ENCODE measurements at places on chromosomes 6 and 20. TPM values are rescaled to one million over a fixed set of nuclear protein-coding genes. Genes with fewer than 3 reads are reported as not detected.
A peak's percentile ranks its signal among the peaks of the same experiment; 100 is the strongest.

DNA sequence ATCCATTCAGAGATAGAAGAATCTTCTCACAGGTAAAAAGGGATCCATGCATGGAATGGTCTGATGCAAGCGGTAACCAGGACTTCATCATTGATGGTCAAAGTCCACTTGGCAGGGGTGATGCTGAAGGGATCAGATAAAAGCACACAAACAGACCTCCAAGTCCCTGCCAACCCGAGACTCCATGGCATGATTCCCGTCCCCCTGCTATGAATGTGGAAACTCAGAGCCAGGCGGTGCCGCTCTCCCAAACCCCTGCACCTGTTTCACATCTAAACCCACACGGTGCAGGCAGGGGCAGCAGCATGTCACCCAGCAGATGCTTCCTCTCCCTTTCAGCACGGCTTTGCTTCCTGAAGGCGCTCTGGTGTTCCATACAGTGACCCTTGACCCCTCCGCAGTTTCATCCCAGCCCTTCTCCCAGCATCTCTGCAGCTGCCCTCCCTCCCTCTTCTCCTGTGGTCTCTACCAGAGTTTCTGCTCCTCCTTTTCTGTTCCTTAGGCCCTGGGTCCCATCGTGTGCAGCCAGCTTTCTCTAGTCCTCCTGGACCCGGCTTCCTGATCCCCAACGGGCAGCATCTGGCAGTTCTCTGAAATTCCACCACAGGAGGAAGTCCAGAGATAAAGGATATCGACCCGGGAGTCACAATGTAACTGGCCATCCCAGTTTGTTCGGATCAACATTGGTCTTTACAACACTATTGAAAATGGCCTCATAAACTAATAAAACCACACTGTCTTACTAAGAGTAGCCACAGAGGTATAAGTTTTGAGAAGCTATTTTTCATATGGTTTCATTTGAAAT, 235.0 kb downstream of the TTLL2 start:
- no peak for DNase-seq

The JPH2 gene
- total RNA-seq = 1.0 TPM

GRCh38 chr6:43096451-43097097, 20.5 kb downstream of the PTK7 start:
- DNase-seq = no peak

The TUBB2B gene
- total RNA-seq = not detected

The TFEB gene
- 40.1 TPM for total RNA-seq

- DNase-seq = no peak
Observed at GRCh38 chr20:3995067-3995748, 20.1 kb downstream of the RNF24 start.

The WFDC2 gene
- not detected for total RNA-seq

The MLIP gene
- total RNA-seq = not detected

The HFE gene
- 1.5 TPM for total RNA-seq

- DNase-seq = no peak
Observed at GRCh38 chr20:6157345-6157744, 34.5 kb upstream of the FERMT1 start.

DNA sequence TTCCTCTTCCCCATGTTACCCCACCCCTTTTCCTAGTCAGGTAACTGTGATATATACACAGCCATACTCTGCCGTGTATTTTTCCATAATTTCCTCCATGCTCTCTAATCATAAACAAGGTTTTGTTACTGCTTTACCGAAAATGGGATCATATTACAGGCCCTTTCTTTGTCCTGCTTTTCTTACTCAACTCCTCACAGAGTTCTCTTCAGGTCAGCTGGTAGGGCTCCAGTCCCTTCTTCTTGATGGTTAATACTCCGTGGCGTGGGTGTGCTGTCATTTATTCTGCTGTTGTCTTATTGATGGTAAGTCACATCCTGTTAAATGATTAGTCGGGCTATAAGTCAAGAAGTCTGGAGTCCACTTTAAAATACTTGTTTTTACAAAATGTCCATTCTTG, 24.9 kb upstream of the PI16 start:
- no peak for DNase-seq

DNA sequence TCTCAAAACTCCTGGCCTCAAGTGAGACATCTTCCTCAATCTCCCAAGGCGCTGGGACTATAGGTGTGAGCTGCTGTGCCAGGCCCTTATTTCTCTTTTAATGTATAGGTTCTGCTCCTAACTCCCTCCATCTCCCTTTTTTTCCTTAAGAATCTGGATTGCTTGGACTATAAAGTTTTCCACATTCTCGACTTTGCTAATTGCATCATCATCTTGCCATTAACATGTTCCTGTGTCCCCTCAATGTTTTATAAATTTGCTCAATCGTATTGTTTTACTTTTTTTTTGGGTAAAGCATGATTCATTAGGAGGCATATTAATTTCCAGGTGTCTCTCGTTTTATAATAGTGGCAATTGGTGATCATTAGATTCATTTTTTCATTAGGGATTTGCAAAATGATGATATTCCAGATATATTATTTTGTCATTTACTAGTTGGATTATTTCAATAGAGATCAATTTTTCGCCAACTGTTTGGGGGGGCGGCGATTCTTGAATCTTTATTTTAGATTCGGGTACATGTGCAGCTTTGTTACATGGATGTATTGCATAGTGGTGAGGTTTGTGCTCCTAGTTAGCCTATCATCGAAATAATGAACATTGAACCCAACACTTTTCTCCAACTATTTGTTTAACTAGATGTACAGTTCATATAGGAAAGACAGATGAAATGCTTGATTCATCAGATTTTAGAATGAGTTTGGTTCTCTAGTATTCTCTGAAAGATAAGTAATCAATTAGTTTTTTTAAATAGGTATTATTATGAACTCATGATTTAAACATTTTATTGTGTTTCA, 68.7 kb downstream of the CBFA2T2 start:
- DNase-seq = no peak

GRCh38 chr6:33450434-33450833, 3.9 kb upstream of the ZBTB9 start:
- no peak for DNase-seq

DNA sequence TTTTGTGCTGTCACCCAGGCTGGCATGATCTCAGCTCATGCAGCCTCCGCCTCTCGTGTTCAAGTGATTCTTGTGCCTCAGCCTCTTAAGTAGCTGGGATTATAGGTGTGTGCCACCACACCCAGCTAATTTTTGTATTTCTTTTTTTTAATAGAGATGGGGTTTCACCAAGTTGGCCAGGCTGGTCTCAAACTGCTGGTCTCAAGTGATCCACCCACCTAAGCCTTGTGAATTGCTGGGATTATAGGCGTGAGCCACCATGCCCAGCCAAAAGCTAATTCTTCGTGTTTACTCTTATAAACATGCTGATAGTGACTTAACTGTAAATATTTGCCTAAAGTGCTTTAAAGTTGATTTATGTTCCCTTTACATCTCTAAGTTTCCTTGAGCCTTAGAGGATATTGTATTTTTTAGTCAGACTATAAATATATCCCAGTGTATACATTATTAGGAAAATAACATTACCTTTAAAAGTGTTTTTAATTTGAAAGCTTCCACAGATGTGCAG, 91.7 kb downstream of the COL21A1 start:
- DNase-seq = no peak

GRCh38 chr20:7171911-7172310, 404.4 kb downstream of the BMP2 start:
- DNase-seq = no peak

- DNase-seq = no peak
Observed at GRCh38 chr6:155215906-155216305, 47.9 kb upstream of the CLDN20 start.

The MTCH1 gene
- total RNA-seq = 118 TPM

DNA sequence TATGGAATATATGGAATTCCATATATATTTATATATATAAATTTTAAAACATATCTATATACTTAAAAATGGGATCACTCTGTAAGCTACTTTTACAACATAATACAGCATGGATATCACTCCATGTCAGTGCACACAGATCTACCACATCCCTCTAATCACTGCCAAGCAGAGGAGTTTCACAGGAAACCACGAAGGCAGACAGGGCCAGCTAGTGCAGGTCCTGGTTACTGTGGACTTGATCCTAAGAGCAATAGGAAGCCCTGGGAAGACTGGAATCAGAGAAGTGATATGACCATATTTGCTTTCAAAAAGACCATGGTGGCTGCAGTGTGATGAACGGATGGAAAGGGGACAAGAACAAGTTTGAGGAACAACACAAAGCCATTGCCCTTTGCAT, 40.0 kb upstream of the NRN1 start:
- no peak for DNase-seq

GRCh38 chr6:151131324-151132007, 108.3 kb upstream of the AKAP12 start:
- no peak for DNase-seq

GRCh38 chr6:32187009-32187709, 2.8 kb downstream of the PBX2 start:
- DNase-seq = peak; percentile 28

The GDAP1L1 gene
- not detected for total RNA-seq

DNA sequence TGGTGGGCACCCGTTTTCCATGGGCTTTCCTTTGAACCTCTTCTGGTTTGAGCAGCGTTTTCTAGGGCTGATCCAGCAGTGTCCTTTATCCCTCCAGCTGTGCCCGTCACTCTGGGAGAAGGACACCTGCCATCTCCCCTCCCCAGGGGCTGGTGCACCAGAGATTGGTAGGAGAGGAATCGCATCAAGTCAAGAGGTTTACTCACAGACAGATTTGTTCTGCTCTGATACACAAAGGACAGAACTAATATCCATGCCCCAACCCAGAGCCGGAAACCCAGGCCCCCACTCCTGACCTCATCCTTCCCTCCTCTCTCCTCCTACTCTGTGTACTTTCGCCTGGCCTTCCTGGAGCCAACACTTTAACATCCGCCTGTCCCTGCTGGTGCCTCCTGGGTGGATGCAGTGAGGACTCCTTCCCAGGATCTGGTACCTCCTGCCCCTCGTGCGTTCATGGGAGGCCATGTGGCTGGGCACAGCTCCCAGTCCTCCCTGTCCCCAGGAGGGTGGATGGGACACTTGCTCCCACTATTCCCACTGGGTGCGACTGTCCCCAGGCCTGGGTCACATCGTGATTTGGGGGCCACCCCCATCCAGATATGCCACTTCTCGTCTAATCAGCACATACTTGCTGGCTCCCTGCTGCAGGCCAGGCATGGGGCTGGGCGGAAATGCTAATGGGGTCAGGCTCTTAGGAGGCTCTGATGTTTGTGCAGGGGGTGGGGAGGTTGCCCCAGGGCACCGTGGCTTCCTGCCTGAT, 286.3 kb downstream of the CDH4 start:
- DNase-seq = no peak

DNA sequence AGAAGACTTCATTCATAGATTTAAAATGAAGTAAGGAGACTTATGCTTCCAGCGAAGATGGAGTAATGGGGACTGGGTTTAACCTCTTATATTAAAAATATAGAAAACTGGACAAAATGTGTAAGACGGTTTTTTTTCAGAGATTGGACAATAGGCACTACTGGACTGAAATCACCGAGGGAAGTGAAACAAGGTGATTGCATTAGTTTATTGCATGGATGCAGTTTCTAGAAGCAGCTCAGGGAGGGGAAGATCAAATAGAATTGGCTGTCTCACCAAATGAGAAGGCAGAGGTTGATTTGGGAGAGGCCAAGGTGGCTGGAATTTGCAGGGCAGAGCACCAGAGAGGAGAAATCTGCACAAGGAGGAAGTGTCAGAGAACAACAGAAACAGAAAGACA, 162.6 kb downstream of the DNAH8 start:
- DNase-seq = no peak

GRCh38 chr20:4136078-4136966, 121.0 kb upstream of the RNF24 start:
- no peak for DNase-seq

The R3HDML gene
- not detected for total RNA-seq

GRCh38 chr6:52261229-52261628, 16.9 kb upstream of the IL17F start:
- DNase-seq = no peak

GRCh38 chr20:31913431-31914157, 38.3 kb downstream of the PDRG1 start:
- DNase-seq = no peak

The CPNE5 gene
- total RNA-seq = 4.0 TPM

The FOXA2 gene
- total RNA-seq = not detected

DNA sequence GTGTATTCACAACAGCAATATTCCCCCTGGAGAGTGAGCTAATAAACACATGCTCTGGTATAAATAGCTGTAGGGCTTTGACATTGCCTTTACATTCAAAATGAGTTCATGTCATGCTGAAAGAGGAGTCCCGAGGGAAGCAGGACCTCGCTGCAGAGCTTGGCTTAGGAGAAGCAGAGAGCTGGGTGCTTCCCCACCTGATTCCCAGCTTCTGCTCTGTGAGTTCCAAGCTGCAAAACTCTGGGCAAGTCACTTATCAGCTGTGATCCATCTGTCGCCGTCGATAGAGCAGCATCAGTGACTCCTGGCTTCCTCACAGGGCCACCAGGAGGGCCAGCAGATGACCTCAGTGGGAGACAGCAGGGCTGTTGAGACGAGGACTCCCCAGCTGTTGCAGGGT, 241.8 kb downstream of the ANKRD60 start:
- DNase-seq = no peak

The KIF6 gene
- total RNA-seq = not detected

DNA sequence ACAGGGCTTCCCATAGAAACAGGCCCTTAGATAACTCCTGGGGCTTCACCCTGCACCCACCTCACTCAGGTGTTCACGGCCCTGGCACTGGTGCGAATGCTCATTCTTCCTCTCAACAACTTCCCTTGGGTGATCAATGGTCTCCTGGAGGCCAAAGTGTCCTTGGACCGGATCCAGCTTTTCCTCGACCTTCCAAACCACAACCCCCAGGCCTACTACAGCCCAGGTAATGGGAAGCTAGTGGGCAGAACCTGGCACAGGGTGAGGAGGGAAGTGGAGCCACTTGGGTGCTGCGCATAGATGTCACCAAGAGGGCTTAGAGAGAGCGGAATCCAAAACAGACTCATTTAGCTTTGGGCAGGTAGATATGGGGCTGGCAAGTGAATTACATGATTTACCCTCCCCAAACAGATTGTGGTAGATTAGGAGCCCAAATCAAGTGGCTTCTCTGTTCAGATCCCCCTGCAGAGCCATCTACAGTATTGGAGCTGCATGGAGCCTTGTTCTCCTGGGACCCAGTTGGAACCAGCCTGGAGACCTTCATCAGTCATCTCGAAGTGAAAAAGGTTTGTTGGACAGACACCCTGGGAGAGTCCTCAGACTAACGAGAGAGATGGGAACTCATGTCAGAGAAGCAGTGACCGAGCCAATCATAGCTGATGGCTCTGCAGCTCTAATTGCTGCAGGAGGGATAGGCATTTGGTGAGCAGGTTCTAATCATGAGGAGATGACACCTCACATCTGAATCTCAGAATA, 8.5 kb downstream of the ABCC10 start:
- DNase-seq = no peak

GRCh38 chr6:15935661-15936060, 193.2 kb upstream of the MYLIP start:
- no peak for DNase-seq

DNA sequence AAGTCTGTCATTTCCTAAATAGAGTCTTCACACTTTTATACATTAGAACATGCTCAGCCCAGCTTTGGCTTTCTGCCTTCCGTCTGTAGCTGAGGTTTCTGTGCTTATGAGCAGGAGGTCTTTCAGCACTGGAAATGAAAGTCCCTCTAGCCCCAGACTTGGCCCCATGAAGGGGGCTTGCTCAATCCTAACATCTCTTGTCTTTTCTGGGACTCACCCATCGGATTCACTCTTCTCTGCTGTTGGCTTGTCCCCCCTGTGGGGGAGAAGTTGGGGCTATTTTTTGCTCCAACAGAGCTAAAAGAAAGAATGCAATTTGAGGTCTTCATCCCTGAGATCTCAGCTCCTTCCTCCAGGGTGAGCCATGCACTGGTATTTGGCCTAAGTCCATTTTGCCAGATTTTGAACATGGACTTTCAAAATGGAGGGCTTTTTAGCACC, 177.7 kb downstream of the MRPL14 start:
- DNase-seq = peak; percentile 6

- no peak for DNase-seq
Observed at GRCh38 chr6:30590509-30590908, 19.3 kb downstream of the ABCF1 start.

The AIG1 gene
- total RNA-seq = 5.7 TPM
